ENCODE measurements at places on chromosomes 5 and 9.

DNA sequence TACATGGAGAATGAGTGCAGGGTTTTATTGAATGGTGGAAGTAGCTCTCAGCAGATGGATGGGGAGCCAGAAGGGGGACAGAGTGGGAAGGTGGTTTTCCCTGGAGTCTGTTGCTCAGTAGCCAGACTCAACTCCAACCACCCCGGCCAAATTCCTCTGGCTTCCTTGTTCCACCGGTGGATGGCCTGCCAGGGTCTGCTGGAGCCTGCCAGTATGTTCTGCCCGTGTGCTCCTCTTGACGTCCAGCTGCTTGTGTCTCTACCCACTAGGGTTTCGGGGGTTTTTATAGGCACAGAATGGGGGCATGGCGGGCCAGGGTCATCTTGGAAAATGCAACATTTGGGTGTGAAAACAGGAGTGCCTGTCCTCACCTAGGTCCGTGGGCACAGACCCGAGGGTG is 51.4 kb upstream of the KLF9 start:
- no peak for DNase-seq

- DNase-seq, result no peak
Measured at GRCh38 chr5:154647761-154648145, 107.4 kb upstream of the LARP1 start.

DNA sequence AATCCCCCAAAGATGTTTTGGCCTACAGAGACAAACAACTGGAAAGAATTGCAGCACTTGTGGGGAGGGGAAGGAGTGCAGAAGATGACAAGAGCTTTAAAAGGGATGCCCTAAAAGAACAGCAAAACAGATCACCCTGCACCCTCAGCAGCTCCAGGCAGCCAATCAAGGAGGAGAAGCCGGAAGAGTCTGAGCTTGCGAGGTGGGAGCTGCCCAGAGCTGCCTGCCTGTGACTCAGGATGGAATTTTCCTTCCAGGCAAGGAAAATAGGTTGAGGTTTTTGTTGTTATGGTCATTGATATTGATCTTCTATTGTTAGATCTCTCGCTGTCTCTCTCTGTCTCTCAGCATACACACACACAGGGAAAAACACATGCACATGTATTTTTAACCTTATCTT is 70.3 kb upstream of the MAP1B start:
- peak; percentile 4 for DNase-seq

GRCh38 chr9:83266331-83266665 is 203.4 kb upstream of the RASEF start:
- no peak for DNase-seq

DNA sequence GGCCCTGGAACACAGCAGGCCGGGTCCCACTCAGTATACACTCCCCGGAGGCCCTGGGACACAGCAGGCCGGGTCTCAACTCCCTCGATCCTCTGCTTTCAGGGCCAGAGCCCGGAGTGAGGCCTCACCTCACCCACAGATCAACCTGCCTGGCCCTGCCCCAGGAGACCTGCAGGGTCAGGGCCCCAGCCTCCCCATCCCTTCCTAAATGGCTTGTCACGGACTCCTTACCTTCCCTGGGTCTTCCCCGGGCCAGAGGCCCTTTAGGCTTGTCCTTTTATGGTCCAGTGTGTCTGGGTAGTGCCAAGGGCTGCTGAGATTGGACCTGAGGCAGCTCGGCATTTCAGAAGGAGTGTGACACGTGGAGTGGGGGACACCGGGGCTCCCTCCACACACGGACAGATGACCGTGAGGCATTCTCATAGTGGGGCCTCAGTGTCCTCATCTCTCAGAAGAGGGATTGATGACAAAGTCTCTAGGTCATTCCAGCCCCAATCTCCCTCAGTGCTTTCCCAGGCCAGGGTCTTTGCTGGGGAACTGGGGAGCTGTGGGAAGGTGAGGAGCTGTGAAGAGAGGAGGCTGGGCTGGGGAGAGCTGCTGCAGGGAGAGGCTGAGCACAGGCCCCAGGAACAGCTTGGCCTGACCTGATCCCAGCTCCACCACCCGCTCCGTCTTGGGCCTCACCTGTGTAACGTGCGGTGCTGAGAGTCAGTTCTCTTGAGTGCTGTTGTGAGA is 18.0 kb upstream of the PLEKHG4B start:
- DNase-seq, result no peak

DNA sequence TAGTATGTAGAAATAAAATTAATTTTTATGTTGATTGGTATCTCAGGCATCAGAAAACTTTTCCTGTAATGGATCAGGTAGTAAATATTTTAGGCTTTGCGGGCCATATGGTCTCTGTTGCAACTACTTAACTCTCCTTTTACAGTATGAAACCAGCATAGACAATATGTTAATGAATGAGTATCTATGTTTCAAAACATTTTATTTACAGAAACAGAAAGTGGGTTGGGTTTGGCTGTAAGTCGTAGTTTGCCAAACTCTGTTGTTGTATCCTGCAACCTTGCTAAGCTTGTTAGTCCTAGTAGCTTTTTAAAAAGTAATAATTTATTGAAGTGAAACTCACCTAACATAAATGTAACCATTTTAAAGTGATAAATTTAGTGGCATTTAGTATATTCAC is 132.1 kb downstream of the NR3C1 start:
- DNase-seq, result no peak

DNA sequence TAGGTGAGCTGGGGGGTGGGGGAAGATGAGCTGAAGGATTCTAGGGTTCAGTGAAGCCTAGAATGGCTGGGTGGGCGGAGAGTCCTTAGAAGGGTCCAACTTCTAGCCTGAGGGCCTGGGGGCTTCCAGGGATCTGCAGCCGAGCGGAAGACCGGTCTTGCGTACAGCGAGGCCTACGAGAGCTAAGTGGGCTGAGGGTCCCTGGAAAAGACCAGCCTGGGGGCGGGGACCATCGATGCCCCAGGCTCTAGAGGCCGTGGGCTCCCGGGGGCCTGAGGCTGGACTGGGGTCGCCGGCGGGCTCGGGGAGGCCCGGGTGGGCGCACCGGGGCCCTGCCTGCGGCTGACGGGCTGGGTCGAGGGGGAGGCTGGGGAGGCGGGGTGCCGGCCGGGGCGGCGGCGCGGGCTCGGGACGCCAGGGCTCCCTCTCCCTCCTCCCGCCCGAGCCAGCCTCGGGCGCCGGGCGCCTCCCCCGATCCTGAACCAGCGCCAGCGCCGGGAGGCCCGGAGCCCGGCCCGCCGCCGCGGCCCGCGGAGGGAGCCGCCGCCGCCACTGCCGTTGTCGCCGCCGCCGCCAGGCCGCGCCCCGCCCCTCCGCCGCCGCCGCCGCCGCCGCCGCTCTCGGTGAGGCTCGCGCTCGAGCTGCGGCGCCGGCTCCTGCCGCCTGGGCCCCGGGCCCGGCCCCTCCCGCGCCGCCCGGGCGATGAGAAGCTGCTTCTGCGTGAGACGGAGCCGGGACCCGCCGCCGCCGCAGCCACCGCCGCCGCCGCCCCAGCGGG is at the start of gene MVB12B:
MVB12B (plus strand) TSS at position 602 of the 778 bp plus-strand sequence; CDS start at position 703, 101 bp downstream.
- DNase-seq, result no peak

- DNase-seq, result no peak
Measured at GRCh38 chr5:59130431-59130830, 547.6 kb downstream of the RAB3C start.

GRCh38 chr5:88214655-88215054 is 54.0 kb downstream of the TMEM161B start:
- DNase-seq, result no peak
